ENCODE measurements at places on chromosomes 11 and 22.

DNA sequence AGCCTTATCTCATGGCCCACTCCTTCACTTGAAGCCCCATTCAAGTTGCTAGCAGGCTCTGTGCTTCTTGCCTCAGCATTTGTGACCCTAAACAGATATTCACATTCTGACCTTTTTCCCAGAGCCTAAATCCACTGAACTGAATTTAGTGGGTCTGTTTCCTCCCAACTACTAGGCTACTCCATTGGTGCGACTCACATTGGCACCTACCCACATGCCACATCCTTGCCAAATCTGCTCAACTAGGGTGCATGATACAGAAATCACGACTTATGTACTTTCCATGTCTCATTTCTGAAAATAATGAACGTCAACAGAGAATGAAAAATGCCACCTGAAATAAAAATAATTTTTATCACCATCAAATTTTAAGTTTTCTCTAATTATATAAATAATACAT lies 8.4 kb upstream of the MMP12 start:
- no peak for DNase-seq

DNA sequence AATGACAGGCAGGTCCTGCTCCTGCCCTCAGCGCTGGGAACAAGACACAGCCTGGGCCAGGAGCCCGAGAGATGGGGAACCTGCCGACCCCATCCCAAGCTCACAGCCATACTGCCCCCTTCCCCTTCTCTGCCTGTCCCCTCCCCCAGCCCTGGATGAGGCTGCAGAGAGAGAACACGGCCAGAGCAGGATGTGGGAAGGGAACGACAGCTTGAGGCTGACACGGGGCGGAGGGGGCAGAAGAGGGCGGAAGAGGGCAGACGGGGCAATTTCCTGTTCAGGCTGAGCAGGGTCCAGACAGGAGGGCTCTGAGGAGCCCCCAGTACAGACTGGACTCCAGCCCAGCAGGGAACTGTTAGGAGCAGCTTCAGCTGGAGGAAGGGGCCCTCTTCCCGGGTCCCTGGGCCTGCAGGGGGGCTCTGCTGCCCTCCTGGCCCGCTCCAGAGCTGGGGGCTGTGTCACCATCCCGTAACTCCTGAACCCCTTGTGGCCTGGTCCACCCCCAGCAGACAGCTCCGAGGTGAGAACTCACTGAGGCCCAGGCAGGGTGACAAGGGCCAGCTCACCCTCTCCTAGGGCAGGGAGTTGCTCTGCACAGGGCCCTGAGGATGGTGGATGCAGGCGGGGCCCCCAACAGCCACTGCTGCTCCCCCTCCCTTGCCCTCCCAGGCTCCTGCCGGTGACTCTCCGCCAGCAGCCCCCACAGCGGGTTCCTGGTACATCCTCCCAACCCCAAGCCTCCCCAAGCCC lies 5.7 kb downstream of the CTSD start:
- no peak for DNase-seq

DNA sequence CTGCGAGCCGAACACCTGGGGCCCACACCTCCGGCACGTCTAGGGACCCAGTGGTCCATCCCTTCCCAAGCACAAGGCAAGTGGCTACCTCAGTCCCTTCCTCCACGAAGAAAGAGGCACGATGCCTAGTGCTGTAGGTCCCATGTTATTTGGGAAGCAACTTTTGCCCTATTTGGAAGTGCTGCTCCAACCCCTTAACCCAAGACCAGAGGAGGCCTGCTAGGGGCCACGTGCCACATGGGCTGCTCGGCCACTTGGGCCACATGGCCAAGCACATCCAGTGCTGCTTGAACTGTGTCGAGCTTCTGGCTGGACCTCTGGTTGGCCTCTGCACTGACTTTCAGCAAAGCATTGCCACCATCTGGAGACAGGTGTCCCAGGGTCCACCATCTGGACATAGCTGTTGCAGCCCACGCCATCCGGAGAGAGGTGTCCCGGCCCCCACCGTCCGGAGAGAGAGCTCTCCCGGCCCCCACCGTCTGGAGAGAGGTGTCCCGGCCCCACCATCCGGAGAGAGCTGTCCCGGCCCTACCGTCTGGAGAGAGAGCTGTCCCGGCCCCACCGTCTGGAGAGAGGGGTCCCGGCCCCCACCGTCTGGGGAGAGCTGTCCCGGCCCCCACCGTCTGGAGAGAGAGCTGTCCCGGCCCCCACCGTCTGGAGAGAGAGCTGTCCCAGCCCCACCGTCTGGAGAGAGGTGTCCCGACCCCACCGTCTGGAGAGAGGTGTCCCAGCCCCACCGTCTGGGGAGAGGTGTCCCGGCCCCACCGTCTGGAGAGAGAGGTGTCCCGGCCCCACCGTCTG lies 6.5 kb upstream of the B4GALNT4 start:
- DNase-seq, result no peak

GRCh38 chr11:116179401-116179800 lies 593.4 kb downstream of the BUD13 start:
- DNase-seq, result no peak

DNA sequence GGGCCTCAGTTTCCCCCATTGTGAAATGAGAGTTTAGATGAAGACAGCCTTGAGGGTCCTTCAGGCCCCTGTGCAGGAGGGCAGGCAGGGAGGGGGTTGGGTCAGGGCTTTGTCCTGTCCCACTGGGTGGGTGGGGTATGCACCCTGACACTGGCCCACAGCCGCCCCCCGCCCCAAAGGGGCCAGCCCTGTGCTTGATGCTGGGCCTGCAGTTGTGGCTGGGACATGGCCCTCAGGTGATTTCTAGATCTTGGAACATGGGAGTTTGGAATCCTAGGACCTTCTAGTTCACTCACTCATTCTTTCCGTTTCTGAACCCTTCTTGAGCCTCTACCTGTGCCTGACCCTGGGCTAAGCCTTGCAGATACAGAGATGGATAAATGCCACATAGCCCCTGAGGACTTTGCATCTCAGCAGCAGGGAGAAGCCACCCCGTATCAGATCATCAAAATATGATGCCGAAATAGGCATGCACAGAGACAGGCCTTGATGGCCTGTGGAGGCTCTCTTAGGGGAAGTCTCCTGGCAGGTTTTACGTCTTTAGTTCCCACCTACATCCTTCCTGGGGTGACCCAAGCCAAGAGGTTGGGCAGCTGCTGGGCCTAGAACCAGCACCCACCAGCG lies 76.0 kb downstream of the FBLN1 start:
- no peak for DNase-seq

DNA sequence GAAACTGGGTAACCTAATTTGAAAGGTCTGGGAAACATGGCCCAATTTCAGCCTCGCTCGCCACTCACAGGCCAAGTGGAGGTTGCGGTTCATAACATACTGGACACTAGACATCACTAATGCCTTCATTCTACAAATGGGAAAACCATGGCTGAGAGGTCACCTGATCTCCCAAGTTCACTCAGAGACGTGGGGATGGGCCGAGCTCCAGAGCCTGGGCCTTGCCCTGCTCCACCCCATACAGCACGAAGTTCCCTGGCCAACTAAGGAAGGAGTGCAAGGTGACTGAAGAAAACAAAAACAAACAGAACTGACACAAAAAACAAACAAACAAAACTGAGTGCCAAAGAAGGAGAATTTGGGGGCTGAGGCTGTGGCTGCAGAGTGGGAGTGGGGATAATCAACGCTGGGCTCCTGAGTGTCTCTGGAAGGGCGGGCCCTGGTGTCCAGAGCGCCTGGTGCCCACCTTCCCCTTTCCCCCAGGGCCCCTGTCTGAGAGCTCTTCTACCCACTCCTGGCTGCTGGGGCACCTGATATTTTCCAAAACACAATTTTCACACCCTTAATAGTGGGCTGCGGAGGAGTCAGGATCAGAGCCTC lies 46.5 kb upstream of the ADA2 start:
- no peak for DNase-seq

DNA sequence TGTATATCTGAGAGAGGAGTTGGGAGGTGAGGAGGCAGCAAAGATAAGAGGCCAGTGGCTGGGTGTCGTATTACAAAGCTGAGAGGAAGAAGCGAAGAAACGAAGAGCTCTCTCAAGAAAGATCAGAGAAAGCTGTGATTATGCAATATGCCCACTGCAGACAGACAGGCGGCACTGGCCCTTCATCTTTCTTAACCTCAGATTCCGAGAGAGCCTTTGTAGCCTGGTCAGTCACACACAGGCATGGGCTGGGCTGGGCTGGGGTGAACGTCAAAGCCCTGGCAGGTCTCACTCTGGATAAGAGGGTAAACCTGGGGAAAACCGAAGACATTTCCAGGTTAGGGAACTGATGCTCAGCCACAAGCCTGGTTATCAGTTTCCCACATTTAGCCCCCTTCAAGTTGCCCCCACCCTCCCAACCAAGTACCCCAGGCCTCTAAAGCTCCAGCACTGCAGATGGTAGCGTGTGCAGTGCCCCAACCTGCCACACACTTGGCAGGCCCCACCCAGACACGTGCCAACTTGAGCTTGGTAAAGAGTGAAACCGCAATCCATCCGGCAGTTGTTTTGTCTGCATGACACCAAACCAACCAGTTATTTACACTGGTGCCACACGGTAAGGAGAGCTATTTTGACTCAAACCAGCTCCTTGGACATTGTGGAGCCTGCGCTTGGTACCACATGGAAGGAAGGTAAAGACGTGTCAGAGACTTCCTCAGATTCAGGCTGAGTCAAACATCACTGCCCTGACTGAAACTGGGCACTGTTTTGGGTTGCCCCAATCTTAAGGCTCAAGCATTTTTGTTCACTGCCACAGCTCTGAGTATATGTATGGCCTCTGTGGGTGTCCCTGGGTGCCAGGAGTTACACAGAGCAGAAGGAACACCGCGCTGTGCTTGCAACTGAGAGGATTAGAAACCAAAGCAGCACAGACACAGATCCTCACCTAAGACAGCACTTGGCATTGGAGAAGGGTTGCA lies 135.9 kb downstream of the FDX1 start:
- DNase-seq, result no peak

- DNase-seq, result no peak
Observed at GRCh38 chr11:94768602-94769541, 716 bp downstream of the AMOTL1 start.

GRCh38 chr11:130269326-130269943 lies 45.3 kb downstream of the ZBTB44 start:
- DNase-seq, result no peak

- DNase-seq, result no peak
Observed at GRCh38 chr11:95734009-95734572, 55.5 kb downstream of the FAM76B start.

DNA sequence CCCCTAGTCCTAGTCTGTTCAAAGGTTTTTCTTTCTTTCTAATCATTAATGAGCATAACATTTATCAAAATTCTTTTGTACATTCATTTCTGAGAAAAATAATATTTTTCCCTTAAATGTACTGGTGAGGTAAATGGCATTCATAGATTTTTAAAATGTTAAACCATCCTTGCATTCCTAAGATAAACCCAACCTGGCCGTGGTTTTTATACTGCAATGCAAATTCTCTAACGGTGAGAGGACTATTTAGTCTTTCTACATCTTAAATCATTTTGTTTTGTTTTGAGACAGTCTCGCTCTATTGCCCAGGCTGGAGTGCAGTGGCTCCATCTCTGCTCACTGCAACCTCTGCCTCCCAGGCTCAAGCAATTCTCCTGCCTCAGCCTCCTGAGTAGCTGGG lies 40.6 kb downstream of the TRMU start:
- no peak for DNase-seq

DNA sequence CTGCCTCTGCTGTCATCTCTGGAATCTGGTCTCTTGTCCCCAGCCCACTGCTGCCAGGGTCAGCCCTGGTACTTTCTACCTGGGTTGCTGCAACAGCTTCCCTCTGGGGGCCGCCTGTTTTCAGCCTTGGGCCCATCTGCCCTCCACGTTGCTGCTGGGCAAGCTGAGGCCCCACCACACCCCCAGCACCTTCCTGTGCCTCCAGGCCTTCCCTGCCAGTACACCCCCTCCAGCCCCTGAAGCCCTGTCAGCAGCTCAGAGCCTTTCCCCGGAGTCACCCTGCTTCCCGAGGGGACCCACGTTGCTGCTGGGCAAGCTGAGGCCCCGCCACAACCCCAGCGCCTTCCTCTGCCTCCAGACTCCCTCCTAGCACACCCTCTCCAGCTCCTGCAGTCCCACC lies 3.3 kb upstream of the SAMM50 start:
- no peak for DNase-seq

DNA sequence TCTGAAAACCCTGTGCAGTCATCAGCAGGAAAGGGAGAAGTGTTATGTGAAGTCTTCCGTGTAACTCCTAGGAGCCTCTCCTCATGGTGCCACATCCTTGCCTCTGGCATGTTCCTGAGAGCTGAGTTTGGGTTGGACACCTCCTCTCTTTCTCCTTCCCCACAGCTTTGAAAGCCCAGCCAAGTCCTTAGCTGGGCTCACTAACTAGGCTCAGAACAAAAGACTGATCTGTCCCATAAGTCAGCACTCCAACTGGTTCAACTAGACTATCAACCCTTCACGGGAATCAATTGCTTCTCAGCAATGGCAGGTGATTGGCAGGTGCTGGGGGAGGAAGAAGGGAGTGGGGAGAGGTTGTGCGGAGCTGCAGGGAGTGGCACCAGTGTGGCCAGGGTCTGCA lies 509.9 kb upstream of the B3GAT1 start:
- DNase-seq, result no peak

GRCh38 chr11:10095412-10096208 lies 198.4 kb downstream of the SBF2 start:
- no peak for DNase-seq

- DNase-seq, result no peak
Observed at GRCh38 chr22:17675584-17675983, 37.0 kb downstream of the BCL2L13 start.

GRCh38 chr11:103029401-103029800 lies 62.6 kb downstream of the DCUN1D5 start:
- no peak for DNase-seq

DNA sequence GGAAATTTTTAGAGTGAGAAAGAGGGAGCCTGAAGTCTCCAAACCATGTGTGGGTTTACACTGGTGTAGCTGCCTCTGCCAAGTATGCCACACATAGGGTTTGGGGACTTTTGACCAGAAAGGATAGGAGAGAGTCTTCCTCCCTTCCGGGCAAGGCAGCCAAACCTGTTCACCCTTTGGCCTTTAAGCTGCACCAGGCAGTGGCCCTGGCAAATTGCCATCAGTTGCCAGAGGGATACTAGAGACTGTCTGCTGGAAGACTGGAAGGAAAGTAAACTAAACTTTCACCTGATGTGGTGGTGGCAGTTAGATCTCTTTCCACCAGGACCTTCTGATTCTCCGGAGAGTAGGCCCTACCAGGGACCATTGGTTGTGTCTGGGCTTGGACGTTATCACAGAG lies 1263.2 kb downstream of the FAM181B start:
- no peak for DNase-seq

All from effector CD4-positive, alpha-beta T cell (primary cell).